WTC11 (cell line): ENCODE measurements at places on chromosomes 5 and 9. TPM values are rescaled to one million over a fixed set of nuclear protein-coding genes. Genes with fewer than 3 reads are reported as not detected.
A peak's percentile ranks its signal among the peaks of the same experiment; 100 is the strongest.

MYOZ3 gene
- total RNA-seq, result 11.6 to 14.5 TPM (median 13.7 TPM) in 3 replicates

DNA sequence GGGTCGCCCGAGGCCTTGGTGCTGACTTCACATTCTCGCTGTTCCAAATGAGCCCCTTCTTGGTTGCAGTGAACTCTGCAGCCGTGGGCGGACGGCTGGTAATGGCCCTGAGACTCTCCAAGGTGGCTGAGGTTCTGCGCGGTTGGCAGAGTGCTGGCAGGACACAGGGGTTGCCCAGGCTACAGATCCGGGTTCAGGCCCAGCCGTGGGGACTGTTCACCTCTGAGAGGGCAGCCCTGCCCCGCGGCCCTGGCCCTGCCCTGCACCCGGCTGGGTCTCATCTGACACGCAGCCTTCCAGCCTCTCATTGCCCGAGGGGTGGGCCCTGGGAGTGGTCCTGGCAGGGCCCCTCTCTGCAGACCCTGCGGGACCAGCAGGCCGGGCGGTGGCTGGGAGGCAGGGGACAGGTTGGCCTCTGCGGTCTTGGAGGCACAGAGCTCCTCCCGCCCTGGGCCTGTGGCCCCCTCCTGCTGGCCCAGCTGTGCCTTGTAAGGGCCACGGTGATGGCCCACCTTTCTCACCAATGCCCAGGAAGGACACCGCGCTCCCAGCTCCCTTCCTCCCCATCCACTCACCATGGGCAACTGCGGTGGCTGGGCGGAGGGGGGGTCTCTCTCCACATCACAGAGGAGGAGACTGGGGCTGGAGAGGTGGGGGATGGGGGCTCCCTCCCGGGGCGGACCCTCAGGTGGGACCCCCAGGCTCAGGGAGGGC, 51.6 kb downstream of the AHRR start:
- no peak for DNase-seq

- DNase-seq, result no peak
These were observed 1.1 kb downstream of the EIF4E1B start for GRCh38 chr5:176631383-176632200.

GRCh38 chr9:127147251-127147650, 24.8 kb upstream of the ANGPTL2 start:
- DNase-seq, result no peak

TLX3 gene
- 0.11 to 0.16 TPM in 2 of 3 replicates, not detected in the other for total RNA-seq

- DNase-seq, result no peak
These were observed 34.0 kb downstream of the PTPN3 start for GRCh38 chr9:109463924-109464625.

GRCh38 chr5:149756354-149756753, 26.2 kb downstream of the PPARGC1B start:
- DNase-seq, result no peak

DNA sequence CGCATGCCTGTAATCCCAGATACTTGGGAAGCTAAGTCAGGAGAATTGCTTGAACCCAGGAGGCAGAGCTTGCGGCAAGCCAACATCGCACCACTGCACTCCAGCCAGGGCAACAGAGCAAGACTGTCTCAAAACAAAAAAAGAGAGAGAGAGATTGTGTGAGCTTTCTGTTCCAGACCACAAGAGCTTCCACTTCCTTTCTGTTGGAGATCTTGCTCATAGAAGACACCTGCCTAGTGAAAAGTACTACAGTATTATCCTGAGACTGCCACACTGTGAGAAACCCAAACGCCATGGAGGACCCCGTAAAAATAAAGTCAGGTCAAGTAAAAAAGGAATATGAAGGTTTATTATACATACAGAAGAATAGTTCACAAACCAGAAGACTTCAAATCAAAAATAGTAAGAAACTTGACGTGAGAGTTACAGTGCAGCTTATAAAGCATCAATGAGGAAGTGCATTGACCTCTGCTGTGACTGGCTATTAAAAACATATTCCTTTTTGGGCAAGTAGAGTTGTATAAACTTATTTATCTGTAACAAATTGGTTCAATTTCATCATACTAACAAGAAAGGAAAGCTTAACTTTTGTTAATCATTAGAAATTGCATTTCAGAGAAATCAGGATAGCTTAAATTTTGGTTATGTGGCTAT, 4.3 kb upstream of the EMB start:
- DNase-seq, result no peak

NEUROG1 gene
- 0.13 to 0.18 TPM in 2 of 3 replicates, not detected in the other for total RNA-seq

BHMT2 gene
- 0.11 to 0.27 TPM in 2 of 3 replicates, not detected in the other for total RNA-seq

SLC31A1 gene
- 41.6 to 43.9 TPM (median 43.6 TPM) in 3 replicates for total RNA-seq

DNA sequence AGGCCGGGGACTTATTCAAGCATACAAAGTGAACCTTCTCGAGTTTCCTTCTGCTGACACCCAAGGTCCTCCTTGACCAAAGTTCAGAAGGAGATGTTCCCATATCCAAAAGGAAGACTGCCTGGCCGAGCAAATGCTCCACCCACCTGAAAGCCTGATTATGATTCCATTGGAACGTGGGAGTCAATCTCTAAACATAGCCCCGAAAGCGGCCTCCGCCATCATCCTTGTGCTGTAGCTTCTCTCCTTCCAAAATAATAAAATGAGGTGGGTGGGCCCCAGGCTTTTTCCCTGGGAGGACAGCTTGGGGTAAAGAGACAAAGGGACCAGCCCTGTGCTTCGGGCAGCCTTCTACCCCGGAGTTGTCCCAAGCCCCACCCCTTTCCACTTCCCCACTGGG, 355.6 kb upstream of the SLC30A5 start:
- no peak for DNase-seq

FSTL4 gene
- total RNA-seq, result 5.0 to 6.6 TPM (median 6.1 TPM) in 3 replicates

DNA sequence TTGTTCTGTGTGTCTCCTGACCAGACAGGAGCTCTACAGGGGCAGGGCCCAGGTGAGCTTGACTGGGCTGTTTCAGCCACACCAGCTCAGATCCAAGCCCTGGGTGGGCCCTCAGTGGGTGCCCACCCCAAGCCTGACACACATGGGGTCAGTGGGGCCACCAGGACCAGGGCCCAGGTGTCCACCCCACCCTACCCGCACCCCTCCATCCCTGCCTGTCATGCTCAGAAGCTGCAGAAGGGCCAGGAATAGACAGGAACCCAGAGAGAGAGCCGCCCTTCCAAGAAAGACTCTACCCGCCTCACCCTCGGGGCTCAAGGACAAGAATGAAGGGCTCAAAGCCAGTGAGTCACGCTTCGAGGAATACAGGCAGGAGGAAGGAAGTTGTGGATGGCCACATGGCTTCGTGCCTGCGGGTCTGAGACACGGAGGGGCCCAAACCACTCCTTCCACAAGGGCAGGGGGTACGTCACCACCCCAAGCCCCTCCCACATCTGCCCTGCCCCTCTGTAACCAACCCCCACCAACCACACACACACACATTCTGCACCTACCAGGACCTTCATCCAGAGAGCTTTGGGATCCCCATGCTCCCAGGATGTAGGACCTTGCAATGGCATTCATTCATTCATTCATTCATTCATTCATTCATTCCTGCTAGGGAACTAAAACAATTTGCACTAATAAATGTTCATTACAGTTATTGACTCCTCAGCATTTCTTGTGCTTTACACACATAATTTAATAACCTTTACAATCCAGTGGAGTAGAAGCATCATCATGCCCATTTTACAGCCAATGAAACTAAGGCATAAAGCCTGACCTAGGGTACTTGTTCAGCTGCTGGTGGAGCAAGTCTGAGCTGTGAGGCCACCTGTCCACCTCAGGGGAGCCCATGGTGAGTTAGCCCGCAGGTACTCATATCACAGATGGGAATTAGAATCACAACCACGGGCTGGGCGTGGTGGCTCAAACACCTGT, 55.9 kb upstream of the STXBP1 start:
- DNase-seq, result no peak

GRCh38 chr5:112820246-112820645, 40.8 kb upstream of the SRP19 start:
- DNase-seq, result no peak

DNA sequence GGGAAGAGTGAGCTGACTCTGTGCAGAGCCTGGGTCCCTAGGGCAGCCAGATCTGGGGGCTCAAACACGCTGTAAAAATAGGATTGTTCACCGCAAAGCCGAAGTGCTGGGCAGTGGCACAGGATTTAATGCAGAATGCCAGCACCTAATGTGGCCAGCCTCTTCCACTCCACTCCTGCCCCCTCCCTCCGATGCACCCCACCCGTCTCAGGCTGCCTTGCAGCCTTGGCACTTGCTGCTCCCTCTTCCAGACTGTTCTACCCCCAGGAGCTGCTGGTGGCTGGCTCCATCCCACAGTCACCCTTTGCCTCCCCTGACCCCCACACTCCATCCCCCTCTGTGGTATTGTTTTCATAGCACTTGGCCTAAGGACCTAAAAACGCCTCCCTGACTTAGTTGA, 86.2 kb downstream of the SEMA4D start:
- DNase-seq, result no peak

GRCh38 chr5:10536931-10537579, 26.8 kb upstream of the ANKRD33B start:
- no peak for DNase-seq

AQP7 gene
- total RNA-seq, result 0.09 to 0.23 TPM (median 0.17 TPM) in 3 replicates

DNA sequence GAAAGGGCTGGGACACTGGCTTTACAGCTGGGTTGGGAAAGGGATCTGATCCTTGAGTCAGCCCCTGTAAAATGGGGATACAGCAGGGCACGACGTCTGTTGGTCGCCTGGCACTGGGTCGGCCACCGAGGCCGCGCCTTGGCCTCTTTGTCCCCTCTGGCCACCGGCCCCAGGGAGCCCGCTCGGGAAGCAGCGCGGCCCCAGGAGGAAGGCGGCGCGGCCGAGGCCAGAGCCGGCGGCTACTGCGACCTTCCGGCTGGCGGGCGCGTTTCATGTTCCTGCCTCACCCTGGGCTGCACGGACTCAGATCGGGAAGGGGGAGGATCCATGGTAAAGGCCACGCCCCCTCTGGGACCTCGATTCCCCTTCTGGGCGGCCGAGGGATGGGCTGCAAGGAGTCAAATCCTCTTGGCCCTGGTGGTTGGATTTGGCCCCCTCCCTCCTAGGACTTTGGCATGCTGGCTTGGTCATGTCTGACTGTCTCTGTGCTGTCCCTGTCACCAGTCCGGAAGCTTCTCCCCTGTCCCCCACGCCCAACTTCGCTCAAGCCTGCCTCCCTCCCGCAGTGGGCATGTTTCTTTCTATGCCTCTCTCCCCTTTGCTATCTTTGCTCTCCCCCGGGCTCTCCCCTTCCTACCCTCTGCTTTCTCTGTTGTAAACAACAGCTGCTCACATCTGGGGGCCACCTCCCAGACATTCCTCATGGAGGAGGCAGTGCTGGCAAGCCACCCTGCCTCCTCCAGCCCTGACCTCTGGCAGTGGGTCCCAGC, 25.8 kb downstream of the FPGS start:
- peak; percentile 98 for DNase-seq

UIMC1 gene
- 44.4 to 48.0 TPM (median 46.1 TPM) in 3 replicates for total RNA-seq

SLC6A7 gene
- 0.04 TPM in 1 of 3 replicates, not detected in the others for total RNA-seq

GDNF gene
- total RNA-seq, result 0.96 to 4.7 TPM (median 1.1 TPM) in 3 replicates

PRKACG gene
- total RNA-seq, result not detected in 3 replicates

- DNase-seq, result no peak
These were observed 77.7 kb upstream of the NFIB start for GRCh38 chr9:14391620-14392019.

GRCh38 chr5:142974409-142974808, 204.2 kb downstream of the ARHGAP26 start:
- no peak for DNase-seq

GRCh38 chr5:134227776-134228175, 1.9 kb upstream of the PPP2CA start:
- DNase-seq, result no peak

- DNase-seq, result no peak
These were observed 119.7 kb upstream of the ELL2 start for GRCh38 chr5:96081276-96081858.

DNA sequence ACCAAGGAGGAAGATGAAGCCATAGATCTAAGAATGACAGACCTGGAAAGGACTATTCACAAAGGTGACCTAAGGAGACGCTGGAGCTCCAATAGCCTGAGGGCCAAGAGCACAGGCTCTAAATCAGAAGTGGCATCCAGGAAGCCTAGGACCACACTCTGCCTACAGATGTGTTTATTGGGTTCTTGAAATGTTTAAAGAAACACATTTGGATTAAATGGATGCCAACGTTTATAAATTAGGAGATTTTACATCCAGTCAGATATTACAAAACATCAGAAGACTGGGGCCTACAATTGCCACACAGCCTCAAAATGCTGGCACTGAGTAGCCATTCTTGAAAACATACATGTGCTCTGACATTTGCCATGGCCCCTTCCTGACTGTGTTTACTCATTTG, 80.9 kb downstream of the HMHB1 start:
- no peak for DNase-seq

WDR38 gene
- not detected in 3 replicates for total RNA-seq

DNA sequence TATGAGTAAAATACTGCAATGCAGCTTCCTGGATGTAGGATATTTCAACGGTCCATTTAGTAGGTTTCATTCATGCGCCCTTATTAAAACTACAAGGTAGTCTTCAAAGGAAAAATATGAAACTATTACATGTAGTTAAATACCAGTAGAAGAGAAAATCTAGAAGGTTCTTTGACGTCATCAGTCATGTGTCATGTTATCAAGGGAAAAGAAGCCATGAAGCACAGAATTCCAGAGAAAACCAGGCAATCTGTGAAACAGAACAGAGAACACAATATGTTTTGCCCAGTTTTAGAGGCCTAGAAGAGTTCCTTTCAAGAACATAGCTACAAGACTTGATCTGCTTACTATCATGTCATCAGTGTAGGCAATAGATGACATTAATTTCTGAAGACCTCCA, 38.4 kb downstream of the BNC2 start:
- no peak for DNase-seq

LCP2 gene
- 0.37 to 0.73 TPM (median 0.72 TPM) in 3 replicates for total RNA-seq

COL27A1 gene
- total RNA-seq, result 34.5 to 47.5 TPM (median 36.9 TPM) in 3 replicates

DNA sequence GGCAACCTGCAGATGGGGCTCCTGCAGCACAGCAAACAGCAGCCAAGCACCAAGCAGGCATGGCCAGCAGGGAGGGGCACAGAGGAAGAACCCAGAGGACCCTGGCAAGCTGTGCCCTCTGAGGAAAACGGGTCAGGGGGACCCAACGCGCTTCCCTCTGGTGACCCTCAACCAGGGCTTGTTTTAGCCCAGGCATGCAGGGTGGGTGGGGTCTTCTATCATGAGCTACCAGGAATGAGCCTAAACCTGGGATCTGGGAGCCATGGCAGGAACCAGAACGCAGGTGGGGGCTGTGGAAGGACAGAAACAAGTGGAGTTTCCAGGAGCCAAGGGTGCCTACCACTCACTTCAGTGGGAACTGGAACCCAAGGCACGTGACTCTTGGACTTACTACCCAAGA, 20.9 kb downstream of the IPPK start:
- DNase-seq, result no peak

CNTNAP3 gene
- 4.6 to 7.9 TPM (median 4.8 TPM) in 3 replicates for total RNA-seq

DNA sequence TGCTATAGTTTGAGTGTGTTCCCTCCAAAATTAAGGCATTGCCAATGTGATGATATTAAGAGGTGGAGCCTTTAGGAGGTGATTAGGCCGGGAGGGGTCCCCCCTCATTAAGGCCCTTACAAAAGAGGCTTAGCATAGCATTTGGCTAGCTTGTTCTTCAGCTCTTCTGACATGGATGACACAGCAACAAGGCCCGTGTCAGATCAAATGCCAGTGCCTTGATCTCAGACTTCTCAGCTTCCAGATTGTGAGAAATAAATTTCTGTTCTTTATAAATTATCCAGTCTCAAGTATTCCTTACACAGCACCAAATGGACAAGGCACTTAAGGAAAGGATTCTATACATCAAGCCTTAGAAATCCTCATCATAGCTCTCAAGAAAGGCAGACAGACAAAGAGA, 31.8 kb downstream of the SLC38A9 start:
- DNase-seq, result no peak
